Stimulated activated CD8-positive, alpha-beta memory T cell treated with anti-CD3 and anti-CD28 coated beads, Interleukin-7, amount 100 ng/mL, for 48 hours (primary cell): ENCODE measurements at places on chromosomes 1 and 21.

- DNase-seq: no peak
These were observed 96.6 kb downstream of the ASTN1 start for GRCh38 chr1:177067752-177068410.

- DNase-seq: no peak
These were observed 685 bp upstream of the SYT6 start for GRCh38 chr1:114154146-114154962.

DNA sequence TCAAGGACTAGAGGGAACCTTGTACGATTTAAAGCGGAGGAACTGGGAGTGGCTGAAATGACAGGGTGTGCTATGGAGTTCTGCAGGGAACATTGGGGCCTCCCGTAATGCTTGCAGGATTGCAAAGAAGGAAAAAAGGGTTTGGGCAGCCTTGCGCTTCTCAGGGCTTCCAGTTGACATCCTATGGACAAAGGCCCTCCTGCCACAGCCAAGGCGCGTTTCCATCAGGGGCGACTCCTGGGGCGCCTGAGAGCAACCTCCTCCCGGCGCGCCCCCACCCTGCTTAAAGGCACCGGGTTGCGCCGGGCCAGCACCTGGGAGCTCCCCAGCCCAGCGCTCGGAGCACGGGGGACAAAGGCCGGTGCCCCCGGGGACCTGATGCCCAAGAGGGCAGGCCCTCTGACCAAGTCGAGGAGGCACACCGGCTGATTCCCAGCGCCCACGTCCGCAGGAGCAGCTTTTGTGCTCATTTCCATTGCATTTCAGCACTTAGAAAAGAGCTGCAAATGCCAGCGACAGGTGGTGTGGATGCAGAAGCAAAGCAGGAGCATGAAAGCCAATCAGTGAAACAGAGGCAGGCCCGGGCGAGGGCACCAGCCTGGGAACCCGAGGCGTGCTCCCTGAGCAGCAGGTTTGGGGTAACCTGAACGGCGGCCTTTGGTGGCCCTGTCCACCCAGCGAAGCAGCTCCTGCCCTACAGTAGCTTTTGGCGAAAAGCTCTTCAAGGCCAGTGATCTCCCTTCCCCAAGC is 17.6 kb upstream of the RNF187 start:
- DNase-seq: no peak

DNA sequence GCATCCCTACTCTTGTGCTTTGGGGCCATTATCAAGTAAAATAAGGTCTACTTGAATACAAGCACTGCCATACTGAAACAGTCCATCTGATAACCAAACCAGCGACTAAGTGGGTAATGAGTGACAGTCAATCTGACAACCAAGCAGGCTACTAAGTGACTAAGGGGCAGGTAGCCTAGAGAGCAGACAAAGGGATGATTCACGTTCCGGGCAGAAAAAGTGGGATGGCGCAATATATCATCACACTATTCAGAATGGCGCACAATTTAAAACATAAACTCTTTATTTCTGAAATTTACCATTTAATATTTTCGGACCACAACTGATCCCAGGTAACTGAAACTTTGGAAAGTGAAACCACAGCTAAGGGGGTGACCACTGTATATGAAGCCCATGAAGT is 17.7 kb downstream of the NGF start:
- DNase-seq: no peak

DNA sequence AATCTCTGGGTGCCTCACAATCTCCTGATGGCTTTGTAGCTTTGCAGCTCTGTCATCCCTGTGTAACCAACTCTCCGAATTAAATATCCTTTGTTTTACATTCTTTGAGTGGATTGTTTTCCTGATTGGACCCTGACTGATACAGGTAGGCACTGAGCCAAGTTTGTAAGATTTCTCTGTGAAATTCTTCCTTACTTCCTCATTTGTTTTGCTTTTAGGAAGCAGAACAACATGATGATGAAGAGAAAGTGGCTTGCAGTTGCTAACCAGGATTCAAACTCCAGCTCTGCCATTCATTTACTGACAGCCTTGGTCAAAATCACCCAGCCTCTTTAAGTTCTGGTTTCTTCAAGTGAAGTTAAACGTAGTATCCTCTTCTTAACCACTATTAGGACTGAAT is 452.3 kb downstream of the OMA1 start:
- no peak for DNase-seq

- DNase-seq: no peak
These were observed 6.4 kb upstream of the REN start for GRCh38 chr1:204172404-204173029.

DNA sequence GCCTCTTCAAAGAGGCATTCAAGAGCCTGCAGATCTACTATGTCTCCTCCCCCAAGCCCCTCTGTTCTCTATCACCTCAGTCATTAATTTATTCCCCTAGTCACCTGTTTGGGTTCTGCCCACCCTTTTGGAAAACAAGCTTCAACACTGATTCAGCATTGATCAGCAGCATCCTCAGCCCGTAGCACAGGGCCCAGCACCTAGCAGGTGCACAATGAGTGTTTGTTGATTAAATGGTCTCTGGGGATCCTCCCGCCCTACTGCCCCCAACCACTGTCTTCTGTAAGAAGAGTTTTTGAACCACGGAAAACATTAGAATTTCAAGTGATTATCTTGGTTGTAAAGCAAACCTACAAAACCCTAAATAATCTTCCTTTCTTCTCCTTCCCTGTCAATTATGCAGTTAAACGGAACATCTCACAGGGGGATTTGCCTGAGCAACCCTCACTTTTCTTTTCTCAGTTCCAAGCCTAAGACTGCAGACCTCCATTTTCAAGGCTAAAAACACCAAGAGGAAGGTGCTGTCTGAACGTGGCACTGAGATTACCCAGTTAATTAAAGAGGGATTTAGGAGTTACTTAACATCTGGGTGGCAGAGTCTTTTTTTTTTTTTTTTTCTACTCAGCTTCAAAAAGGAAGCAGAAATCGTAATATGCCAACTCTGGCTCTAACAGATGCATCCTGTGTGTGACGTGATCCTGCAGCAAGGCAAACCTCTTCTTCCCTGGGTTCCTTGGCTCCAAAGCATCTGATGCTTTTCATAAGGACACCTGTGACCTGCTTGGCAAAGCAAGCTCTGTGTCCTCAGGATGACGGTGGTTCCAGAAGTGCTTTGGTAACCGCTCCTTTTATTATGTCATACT is 163.0 kb downstream of the KAZN start:
- no peak for DNase-seq

DNA sequence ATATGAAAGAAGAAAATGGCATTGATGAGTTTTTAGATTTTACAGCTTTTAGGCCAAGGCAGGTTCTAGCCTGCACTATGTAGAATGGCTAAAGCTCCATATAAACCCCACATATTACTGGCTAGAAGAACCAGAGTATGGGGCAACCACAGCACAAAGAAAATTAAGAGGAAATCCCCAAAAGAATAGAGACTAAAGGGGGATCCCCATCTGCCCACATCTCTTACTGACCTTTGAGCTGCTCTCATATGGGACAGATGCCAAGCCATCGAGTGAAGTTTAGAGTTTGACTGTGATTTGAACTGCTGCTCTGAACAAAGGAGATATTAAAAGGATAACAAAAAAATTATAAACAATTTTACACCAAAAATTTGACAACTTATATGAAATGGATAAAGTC is 102.2 kb upstream of the HAO2 start:
- no peak for DNase-seq

GRCh38 chr1:13550663-13551062 is 33.0 kb upstream of the PDPN start:
- no peak for DNase-seq

- no peak for DNase-seq
These were observed 65.9 kb downstream of the LAMC1 start for GRCh38 chr1:183089025-183089639.

GRCh38 chr1:110605901-110606656 is at the start of gene KCNA2:
TSS of gene KCNA2 (minus strand) at chr1:110606358. CDS start at chr1:110604782, 1,576 bp downstream.
- DNase-seq: no peak

DNA sequence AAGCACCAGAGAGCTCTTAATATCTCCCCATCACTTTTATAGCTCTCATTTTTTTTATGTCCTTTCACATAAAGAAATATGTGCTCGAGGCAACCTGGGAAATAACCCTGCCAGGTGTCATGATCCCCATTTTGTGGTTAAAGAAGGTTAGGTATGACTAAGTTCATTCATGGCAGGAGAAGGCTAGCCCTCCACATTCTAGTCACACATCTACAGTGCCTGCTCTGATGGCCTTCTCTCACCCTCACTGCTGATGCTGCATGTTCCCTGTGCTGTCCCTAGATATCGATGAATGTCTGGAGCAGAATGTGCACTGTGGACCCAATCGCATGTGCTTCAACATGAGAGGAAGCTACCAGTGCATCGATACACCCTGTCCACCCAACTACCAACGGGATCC is 187.5 kb downstream of the TPR start:
- DNase-seq: no peak

DNA sequence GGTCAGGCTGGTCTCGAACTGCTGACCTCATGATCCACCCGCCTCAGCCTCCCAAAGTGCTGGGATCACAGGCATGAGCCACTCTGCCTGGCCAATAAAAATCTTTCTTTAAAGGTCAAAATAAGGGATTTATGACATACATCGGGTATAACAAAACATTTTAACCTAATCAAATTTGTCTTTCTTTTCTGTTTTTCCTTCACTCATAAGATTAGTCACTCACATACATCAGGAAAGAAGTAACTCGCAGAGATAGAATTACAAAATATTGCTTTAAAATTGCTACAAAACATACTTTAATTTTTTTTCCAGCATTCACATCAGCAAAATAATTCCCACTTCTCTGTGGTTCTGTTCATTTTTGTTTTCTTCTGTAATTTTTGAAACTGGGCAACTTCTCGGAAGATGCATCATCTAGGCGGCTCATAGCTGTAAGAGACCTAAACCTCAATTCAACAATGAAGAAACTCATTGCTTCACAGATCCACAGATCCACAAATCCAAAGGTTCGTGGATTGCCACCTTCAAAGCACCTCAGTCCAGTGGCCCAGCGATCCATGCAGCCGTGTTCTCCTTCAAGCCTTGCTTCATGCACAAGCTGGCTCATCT is 39.7 kb downstream of the NEK2 start:
- DNase-seq: no peak

GRCh38 chr1:152426731-152427130 is 12.7 kb upstream of the CRNN start:
- no peak for DNase-seq

GRCh38 chr1:62599044-62599443 is 1.7 kb downstream of the ANGPTL3 start:
- DNase-seq: no peak

- DNase-seq: no peak
These were observed 3.8 kb upstream of the CA6 start for GRCh38 chr1:8941906-8942305.

GRCh38 chr1:188386666-188387065 is 1557.9 kb downstream of the PLA2G4A start:
- DNase-seq: no peak

DNA sequence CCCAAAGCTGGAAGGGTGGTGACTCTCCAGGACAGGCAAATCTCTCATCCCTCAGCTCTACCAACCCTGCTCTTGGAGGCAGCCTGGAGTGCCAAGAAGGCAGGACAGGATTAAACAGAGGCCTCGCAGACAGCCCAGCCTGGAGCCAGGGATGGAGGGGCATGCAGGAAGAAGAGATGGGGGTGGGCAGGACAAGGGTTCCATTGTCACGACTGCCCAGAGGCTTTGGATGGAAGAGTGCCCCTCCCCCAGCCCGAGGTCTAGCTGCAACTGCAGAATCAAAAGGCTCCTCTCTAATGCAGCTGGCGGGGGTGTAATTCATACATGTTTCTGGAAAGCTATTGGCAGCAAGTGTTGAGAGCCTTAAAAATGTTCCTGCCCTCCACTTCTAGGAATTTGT is 8.8 kb downstream of the RAB7B start:
- DNase-seq: no peak

DNA sequence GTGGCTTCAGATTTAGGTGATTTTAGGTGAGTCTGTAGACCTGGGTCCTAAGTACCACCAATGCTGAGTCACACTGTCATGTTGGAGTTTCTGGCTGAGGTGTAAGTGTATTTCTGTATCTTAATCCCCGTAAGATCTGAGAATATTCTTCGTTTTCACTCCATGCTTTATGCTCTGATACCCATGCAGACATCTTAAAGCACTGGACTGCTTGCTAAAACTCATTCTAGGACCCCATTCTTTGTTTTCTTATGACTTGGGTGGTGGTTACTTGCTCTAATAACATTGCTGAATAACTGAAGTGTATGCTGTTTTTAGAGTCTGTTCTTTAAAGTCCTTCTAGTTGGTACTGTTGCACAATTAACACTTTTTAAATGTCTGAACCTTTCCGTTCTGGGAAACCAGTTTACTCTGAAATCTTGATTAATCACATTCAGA is 36.6 kb downstream of the CDC42 start:
- peak; percentile 19 for DNase-seq

DNA sequence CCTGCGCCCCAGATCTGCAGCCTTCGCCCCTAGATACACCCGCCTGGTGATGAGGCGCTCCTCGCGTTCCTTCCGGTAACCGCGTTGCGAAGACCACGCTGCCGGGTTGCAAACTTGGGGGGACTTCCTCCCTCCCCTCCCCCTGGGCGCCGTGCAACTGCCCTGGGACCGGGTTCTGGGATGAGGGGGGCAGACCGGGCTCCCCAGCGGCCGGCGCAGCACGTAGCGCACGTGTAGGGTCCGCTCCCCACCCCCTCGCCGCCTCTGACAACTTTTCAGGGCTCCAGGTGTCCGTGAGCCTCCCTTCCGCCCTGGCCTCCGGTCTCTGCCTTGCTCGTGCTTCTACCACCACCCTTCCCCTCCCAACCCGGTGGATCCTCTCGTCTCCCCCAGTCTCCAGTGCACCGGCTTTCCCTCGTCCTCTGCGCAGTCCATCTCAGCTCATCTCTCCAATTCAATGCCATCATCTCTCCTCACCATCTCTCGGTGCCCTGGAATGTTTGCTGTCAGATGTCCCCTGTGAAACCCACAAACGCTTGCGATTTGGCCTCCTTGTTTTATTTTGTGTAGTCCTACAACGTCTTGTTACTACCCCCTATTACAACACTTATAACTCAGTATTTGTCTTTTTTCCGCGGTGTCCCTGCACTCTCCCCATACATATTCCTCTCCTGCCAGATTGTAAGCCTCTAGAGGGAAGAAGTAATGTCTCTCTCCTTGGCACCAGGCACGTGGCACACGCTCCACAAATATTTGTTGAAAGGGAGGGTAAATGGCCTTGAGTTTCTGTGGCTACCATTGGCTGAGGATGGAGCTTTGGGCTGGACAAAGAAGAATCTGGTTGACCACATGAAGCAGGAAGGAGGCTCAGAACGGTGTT is 782 bp downstream of the PCAT6 start:
- no peak for DNase-seq

DNA sequence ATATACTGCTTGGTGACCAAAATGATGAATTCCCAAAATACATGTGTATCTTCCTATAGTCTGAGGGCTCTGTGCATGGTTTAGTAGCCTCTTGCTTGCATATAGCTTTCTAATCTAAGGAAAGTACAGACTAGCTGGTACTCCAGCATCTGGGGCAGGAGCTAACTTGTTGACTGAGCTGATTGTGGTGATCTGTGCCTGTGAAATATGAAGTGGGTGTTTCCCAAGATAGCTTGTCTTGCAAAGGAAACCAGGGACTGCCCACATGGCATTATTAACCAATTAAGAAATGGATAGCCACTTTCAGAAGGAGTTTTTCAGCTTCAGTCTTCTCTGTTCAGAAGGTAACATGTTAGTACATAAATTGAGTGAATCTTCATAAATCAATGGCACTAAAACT is 219.8 kb downstream of the NEGR1 start:
- no peak for DNase-seq
